ENCODE measurements at places on chromosomes 3 and 15.
A peak's percentile ranks its signal among the peaks of the same experiment; 100 is the strongest.

GRCh38 chr15:78663703-78664102 is 22.7 kb upstream of the CHRNB4 start:
- no peak for DNase-seq

DNA sequence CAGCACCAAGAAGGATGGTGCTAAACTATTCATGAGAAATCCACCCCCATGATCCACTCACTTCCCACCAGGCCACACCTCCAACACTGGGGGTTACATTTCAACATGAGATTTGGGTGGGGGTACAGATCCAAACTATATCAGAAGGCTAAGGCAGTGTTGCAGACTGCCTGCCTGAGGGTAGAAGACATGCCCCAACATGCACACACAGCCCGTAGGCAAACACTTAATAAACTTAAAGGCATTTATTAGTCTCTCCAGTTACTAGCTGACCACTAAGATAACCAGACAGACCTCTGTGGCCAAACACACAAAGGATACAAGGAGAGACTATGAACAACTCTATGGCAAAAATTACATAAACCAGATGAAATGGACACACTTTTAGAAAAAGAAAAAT is 10.2 kb downstream of the FAM162A start:
- DNase-seq = no peak

GRCh38 chr3:182410051-182410450 is 383.3 kb upstream of the ATP11B start:
- DNase-seq = no peak

GRCh38 chr3:49199900-49200281 is 28.5 kb downstream of the KLHDC8B start:
- DNase-seq = no peak

DNA sequence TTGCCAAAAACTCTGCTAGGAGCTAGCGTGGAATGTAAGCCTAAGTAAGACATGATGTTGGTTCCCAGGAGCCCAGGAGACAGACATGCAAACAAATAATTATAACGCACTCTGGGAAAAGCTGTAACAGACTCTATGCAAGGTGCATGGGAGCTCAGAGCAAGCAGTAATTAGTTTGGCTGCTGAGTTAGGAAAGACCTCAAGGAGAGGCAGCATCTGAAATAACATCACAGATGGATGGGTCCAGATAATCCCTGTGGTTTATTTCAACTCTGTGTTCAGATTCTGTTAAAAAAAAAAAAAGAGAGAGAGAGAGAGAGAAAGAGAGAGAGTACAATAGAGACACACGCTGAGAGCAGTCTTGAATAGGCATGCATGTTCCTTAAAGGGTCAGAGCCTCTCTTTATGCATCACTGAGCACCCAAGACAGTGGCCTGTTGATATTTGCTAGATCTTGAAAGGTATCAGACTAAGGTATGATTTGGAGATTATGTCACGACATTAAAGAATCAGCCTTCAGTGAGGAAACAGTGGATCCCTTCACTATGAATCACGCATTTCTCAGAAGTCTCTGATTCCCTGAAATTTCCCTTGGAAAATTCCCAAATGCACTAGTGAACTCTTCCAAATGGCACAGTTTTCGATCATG is 124.4 kb upstream of the LIPC start:
- DNase-seq = no peak

DNA sequence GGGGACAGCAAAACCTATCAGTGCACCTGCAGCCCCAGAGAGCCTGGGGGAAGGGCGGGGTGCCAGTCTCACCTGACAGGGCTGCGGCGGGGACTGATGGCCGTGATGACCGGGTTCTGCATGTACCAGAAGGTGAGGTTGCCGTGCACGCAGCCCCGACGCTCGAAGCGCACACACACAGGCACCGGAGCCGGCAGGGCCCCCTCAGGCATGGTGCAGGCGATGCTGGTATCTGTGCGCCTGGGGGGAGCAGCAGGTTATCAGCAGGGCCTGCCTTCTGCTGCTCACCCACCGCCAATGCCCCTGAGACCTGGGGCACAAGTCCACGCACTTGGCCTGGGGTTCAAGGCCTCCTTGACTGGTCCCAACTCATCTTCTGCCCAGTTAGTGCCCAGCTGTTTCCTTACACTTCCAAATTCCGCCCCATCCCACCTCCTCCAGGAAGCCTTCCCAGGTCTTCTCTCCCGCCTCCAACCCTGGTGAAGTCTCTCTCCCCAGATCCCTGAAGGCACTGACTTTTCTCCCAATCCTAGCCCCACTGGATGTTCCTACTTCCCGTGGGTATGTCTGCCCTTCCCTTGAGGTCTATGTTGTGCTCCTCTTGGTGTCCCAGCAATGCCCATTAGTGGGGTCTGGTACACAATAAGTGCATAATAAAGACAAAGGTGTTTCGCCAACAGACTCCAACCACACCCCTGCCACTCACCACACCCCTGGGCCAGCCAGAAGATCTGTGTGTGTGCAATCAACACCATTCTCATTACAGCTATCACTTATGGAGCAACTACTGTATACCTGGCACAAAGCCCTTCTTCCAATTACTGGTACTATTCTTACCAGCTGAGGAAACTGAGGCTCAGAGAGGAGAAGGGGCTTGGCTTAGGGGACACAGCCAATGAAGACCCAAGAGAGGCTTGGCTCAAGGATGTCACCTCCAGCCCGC is 28.9 kb downstream of the H1-8 start:
- no peak for DNase-seq

DNA sequence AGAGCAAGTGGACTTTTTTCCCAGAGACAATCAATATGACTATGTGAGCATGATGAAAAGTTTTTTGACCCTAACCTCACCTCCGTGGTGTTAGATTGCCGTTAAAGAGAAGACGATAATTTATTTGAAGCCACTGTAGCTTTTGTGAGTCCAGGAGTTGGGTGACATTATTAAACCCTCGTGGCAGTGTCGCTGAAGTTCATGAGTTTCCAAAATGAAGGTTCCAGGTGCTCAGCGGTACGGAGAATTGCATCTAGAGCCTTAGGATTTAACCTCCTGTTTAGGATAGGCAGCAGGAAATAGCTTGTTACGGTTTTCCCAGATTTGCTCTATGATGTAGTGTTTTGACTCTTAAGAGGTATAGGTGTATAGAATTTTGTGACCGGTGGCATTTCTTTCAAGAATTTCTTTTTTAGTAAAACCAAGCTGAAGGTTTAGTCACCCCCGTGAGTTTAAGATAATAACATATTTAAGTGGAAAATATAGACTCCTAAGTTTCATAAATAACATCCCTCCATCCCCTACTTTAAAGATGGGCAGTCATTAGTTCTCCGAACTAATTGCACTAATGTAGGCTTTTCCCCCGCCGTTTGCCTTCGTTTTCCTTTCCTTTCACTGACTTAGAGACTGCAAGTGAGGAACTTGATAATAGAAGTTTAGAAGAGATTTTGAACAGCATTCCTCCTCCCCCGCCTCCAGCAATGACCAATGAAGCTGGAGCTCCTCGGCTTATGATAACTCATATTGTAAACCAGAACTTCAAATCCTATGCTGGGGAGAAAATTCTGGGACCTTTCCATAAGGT is 2.0 kb downstream of the SMC4 start:
- DNase-seq = peak; percentile 19

DNA sequence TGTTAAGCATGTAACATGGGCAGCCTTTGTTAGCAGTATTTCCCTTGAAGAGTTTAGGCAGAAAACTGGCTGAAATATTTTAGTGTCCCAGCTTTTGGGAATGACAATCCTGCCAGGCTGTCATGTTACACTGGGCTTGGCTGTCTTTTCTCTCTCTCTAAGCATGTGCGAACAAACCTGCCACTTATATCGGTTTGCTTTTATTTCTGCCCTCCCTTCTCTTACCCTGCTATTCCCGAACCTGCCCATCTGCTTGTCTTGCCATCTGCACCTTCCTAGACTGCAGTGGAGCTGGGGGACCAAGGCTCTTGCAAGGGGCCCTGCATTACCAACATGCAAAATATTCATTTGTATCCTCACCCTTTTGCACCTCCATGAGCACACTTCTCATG is 339.6 kb downstream of the EPHB1 start:
- no peak for DNase-seq

- no peak for DNase-seq
Measured at GRCh38 chr3:53502737-53503136, 8.3 kb downstream of the CACNA1D start.

GRCh38 chr15:78715434-78715833 is 74.4 kb upstream of the CHRNB4 start:
- DNase-seq = no peak

DNA sequence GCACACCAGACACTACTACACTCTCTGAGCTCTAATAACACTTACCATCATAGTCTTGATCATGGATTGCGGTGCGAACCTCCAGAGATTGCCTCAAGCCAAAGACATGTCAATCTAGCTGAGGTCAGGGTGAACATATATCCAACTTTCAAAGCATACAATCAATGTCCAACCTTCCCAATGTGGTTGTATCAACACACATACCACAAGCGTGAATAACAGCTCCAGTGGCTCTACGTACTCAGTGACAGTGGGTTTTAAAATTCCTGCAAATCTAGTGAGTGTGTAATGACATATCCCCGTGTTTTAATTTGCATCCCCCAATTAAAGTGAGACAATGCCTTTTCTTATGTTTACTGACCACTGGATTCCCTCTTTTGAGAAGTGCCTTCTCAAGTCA is 29.6 kb downstream of the SFMBT1 start:
- no peak for DNase-seq

DNA sequence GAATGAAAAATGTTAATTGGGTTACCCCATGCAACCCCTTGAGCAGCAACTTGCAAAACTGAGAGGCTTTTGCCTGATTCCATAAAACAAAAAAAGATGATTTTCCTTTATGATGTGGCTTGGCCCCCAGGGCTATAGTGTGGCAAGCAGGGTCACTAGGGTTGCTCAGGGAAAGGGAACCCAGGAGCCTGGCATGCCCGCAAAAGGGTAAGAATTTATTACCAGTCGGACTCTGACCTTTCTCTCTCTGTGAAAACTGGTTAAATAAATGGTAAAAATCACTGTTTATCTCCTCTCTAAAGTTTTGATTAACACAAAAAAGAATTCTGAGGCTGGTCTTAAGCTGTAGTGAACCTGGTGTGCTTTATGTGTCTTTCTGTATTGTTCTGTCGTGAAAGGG is 37.7 kb upstream of the SEC61A1 start:
- no peak for DNase-seq

GRCh38 chr15:29968895-29969561 is 113.7 kb upstream of the GOLGA8J start:
- no peak for DNase-seq

DNA sequence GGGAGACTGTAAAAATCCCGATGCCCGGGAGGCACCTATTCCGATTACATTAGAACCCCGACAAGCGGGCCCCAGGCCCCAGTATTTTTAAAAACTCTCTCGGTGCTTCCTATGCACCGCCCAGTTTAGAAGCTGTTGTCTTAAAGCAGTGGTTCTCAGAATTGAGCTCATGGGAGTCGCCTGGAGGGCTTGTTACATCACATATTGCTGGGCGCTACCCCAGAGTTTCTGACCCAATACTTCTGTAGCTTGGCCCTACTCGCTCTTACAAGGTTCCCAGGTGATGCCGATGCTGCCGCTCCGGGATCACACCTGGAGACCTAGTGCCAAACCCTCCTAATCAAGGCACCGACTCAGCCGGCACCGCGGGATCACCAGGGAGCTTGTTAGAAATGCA is 35.2 kb downstream of the CPN2 start:
- no peak for DNase-seq
